ENCODE measurements at places on chromosomes 7 and 10.

DNA sequence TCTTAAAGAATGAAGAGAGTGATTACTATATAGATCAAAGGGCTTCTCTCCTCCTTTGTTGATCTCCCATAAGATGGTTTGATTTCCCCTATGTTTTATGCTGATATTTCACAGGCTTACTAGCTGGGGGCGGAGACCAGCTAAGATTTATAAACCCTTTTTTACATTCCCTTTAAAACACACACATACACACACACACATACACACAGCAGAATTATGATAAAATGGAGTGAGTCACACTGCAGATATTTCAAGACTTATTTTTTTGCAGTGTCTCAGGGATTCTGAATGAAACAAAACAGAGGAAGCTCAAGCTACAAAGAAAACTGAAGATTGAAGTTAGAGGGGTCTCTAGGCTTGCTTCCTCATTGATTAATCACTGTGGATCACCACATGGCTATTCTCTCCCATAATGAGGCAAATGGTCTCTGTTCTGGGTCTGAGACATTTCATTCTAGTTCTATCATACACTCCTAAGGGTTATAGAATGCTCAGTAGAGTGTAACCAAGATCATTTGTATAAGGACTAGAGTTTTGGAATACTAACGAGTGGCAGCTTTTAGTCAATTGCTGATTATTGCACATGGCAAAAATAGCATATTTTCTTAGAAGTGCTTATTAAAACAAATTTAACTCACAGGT lies 18.6 kb downstream of the INA start:
- peak; percentile 62 for DNase-seq

DNA sequence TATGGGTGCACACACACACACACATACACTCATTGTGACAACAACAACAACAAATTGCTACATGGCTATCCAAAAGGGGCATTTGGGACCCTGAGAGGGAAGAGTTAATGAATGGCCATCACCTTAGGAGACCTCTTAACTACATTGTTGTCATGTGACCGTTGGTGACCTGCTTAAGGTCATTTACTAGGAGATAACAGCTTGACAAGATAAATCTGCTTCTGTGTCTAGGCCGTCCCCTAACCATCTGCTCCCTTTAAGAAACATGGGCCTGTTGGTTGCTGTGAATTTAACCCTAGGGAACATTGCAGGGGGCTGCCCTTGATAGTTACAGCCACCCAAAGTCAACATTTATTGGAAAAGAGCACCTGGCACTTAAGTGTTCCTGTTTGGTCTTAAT lies 29.7 kb downstream of the C1QL3 start:
- no peak for DNase-seq

- no peak for DNase-seq
These were observed 37.0 kb upstream of the FOXL3 start for GRCh38 chr7:252981-253380.

- DNase-seq, result no peak
These were observed 58.9 kb downstream of the FAM53B start for GRCh38 chr10:124685261-124685660.

DNA sequence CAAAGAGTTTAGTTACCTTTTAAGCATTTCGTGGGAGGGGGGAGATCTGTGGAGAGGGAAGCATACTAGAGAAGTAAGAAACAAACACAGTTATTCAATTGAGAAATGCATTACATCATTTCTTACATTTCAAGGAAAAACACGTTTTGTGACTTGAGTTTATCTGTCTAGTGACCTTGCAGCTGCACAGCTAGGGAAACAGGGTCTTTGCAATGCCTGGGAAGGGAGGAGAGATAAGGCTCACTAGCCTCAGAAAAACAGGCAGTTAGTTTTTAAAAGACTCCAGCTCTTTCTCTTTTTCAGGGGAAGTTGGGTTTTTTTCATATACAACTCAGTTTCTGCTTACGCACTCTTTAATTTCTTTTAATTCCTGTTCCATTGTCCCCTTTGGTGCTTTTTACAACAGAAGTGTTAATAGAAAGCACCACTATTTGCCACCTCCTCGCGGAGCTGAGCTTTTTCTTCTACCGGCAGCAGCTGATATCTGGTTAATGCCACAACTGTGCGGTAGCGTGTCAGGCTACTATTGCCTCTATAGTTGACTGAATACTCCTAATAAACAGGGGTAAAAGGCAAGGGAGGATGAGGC lies 5.6 kb downstream of the CYP3A43 start:
- no peak for DNase-seq

DNA sequence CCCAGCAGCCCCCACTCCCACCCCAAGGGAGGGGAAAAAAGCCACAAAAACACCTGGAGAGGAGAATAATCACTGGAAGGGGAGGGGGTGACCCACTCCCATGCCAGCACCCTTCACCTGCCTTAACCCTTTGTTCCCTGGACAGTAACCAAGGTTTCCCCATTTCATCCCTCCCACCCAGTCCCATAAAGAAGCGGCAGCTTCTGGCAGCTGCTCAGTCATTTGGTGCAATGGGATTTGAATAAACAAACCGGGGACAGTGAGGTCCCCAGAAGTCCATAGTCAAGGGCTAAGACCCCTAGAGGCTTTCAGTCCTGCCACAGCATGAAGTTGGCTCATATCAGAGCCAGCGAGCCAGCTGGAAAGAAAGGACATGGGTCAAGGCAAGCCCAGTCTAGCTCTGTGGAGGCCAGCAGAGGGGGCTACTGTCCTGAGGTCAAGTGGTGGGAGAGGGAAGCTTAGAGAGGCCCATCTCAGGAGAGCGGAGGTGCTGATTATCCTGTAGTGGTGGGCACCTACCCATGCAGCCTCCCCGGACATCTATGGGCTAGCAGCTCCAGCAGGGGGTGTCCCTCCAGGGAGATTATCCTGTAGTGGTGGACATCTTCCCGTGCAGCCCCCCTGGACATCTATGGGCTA lies 58.9 kb upstream of the LBX1 start:
- no peak for DNase-seq

DNA sequence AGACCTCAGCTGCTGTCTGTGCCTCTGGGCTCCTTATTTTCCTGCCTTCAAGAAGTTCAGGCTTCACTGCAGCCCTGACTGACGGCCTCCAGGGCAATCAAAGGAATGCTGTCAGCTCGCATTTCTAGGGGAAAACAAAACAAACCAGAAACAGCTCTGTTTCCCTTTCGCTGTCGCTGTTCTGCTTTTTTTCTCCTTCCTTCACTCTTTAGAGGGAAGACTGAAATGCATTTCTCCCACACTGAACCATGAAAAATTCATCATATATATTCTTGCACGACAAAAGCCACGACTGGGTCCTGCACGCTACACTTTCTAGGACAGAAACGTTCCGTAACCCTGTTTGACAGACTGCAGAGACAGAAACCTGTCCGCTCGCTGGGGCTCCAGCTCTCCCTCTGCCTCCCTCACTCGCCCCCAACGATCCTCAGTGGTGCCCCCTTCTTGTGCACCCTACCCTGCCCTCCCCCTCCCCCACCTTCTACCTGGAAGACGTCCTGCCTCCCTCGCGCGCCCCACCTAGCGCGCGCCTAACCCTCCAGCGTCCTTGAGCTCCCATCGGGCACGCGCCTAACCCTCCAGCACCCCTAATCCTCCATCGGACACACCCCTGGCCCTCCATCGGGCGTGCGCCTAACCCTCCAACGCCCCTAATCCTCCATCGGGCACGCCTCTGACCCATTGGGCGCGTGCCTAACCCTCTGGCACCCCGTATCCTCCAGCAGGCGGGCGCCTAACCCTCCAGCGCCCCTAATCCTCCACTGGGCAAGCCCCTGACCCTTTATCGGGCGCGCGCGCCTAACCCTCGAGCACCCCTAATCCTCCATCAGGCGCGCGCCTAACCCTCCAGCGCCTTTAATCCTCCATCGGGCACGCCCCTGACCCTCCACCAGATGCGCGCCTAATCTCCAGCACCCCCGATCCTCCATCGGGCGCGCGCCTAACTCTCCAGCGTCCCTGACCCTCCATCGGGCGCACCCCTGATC lies 37.1 kb downstream of the SVOPL start:
- no peak for DNase-seq

GRCh38 chr7:155998328-155998691 lies 186.0 kb upstream of the SHH start:
- DNase-seq, result no peak

DNA sequence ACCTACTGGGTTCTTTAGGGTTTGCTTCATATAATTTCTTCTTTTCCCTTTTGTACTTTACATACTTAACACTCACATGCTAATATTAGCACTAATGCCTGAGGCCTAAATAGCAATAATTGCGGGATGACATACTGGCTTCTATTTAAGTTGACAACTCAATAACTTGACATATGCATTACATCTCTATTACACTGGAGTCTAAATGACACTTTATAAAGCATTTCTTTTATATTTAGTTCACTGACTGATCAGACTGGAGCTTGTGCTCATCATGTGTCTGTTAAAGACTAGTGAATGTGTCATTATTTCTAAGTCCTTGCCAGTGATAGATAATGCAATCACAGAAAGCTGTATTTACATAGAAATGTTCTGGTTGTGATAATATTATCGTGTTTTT lies 472.1 kb upstream of the SEMA3A start:
- no peak for DNase-seq

DNA sequence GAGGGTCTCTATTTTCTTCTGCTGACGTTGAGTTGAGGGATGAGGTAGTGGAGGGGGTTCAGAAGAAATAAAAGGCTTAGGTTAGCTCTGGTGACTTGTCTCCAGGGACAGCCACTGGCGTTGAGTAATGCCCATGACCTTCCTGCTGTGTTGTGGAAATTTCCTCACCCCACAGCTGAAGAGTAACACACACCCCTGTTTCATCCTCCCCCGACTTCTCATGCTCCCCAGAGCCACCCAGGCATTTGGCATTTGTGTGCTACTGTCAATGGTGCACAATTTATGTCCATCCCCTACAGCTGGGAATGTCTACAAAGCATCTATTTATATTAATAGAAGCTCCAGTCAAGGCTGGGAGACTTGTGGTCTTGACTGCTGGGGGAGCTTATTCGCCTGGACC lies 4.7 kb upstream of the TMEM72 start:
- no peak for DNase-seq

Data from fibroblast of skin of left biceps (primary cell).